ENCODE measurements at places on chromosomes 16 and 17. TPM values are rescaled to one million over a fixed set of nuclear protein-coding genes. Genes with fewer than 3 reads are reported as not detected.

- DNase-seq: peak; percentile 91
Measured at GRCh38 chr17:74042744-74043486, 160.6 kb upstream of the RPL38 start.

GRCh38 chr16:56824331-56824730 is 40.7 kb upstream of the SLC12A3 start:
- DNase-seq: peak; percentile 40

GRCh38 chr17:70750983-70751382 is 581.7 kb downstream of the KCNJ2 start:
- DNase-seq: no peak

DNA sequence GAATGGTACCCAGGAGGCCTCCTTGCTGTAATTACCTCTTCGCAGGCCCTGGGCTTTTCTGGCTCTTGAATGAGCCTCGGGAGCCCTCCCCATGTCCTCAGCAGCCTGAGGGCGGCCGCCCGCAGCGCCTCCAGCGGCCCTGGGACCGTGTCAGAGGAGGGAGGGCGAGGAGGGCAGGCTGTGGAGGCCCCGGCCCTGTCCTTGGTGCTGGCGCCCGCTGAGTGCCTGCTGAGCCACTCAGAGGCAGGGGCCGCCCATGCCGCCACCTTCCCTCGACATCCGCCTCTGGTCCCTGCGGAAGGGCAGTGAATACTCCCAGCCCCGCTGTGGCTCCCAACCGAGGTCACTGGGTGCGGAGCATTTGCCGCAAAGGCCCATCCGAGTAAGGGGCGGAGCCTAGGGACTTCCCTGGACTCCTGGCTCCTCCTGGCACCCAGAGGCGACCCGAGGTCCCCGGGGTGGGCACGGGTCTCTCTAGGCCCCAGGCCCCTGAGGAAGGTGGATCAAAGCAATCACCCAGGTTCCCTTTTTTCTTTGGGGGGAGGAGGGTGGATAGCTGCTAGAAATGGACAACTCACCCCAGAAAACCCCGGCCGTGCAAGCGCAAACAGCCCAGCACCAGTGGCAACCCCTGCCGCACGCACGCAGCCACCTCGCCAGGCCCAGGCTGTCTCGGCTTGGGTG is 2.8 kb downstream of the RBFOX3 start:
- DNase-seq: peak; percentile 21

DNA sequence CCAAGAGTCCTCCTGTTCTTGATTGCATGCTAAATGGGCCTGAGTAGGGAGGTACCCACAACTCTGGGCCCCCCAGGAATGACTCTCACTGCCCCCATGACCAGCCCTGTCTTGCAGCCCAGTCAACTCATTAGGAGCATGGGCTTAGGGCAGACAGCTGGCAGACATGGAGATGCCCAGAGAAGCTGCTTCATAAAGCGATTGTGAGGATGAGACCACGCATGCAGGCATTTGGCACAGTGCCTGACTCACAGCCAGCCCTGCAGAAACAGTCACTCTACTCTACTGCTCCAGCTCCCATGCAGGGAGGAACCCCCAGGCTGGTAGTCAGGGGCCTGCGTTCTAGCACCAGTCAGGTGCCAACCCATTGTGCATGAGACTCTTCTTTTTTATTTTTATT is 8.4 kb upstream of the C16orf82 start:
- DNase-seq: no peak

DNA sequence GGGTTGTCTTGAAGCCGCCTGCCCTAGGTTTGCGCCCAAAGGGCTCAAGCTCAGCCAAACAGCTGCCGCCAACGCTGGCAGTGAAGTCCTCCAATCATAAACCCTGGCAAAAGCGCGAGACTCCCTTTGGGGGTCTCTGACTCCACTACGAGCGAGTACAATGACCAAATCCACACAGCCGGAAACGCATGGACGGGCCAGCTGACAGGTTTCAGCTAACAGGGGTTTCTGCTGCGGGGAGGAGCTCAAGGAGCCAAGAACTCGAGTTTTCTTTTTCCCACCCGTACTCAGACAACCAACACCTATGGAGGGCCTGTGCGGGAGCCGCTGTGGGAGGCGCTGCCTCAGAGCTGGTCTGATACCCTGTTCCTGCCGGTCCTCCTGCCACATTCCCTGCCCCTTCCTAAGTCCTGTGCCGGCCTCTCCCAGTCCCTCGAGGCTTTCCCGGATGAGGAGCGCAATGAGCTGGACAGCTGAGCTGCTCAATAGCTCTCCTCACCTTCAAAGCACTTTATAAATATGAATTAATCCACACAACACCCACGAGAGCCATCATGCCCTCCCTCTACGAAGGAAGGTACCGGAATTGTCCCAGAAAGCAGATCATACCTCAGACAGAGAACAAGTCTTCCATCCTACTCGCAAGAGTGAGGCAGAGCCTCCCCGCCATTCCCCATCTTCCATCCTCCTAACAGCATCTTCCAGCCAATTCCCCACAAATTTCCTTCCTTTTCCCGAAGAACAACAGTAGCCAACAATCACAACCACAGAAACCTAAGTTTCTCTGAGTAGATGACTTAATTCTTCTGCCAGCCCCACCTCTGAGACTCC is 6.1 kb downstream of the ABR start:
- DNase-seq: no peak

DNA sequence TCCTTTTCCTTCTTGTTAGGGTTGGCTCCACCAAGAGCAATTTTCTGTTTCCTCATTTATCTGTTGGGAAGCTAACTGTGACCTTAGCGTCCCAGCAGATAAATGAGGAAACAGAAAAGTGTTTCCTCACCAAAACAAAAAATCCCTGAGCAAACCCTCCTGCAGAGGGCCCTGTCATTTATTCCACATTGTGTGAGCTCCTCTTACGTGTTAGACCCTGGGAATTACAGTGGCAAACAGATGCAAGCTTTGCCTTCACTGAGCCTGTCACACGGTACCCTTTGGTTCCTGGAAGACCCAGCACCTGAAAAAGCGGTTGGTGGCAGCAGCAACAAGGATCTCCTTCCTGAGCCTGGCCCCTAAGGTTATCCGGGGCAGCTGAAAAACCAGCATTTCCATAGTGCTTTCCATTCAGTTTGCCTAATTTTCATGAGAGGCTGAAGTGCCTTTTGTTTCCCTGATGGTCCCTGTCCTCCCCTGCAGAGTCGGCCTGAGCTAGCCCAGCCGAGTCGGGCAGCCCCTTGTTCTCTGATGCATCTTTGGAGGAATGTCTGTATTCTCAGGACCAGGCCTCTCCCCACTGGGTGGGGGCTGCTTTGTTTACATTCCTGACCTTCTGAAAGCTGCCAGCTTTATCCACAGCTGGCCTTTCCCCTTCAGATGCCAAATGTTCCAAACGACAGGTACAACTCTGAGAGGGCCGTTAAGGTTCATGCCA is 34.7 kb downstream of the YPEL2 start:
- no peak for DNase-seq

GRCh38 chr16:46772463-46772862 is 24.3 kb upstream of the MYLK3 start:
- DNase-seq: no peak

- DNase-seq: no peak
Measured at GRCh38 chr16:2531371-2531695, at the start of gene CEMP1. Gene CEMP1, minus strand, starts transcription at chr16:2531408. Its CDS starts 335 bp downstream, at chr16:2531073.

DNA sequence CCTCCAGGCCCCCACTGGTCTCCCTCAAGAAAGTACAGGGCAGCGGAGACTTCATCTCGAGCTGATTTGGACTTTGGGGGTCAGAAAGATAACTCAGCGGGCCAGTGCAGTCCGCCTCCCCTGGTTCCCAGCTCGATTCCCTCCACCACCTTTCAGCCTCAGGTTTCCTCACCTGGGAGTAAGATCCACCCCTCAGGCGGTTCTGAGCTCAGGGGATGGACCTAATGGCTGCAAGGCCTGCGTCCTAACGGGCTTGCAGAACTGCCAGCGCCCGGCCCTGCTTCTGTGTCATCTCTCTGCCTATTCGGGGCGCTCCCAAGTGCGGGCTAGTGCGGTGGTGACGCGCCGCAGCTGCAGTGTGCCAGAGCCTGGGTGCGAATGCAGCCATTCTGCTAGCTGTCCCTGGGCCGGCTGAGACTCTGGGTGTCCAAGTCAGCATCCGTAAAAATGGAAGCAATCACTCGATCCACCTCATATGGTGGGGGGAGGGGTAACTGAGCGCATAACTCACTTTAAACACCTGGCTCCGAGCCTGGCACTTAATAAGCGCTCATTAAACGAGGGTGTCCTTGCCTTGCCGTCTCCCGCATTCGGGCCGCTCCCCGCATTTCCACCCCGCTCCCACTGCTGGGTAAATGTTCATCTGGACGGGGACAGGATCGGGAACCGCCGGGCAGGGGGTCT is 129.6 kb upstream of the LHX1 start:
- DNase-seq: no peak

DNA sequence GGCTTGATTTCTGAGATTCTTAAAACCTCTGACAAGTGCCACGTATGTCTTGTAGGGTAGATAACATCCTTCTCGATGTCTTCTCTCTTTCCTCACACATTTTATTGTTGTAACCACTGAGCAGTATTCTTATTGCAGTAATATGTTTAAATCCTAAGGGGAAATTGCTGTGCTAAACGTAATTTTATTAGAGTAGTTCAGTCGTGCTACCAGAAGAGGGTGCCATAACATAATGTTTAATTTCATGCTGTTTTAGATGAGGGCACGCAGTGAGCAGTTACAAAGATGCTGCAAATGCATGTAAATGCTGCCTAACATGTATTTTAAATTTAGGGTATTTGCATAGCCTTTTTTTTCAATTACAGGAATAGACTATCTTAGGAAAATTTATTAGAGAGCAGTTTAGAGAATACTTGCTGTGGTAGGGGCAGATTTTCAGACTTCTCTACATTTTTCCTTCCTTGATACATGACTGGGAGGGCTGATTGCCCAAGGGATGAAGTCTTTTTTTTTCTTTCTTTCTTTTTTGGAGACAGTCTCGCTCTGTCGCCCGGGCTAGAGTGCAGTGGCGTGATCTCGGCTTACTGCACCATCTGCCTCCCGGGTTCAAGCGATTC is 51.7 kb downstream of the GAN start:
- DNase-seq: peak; percentile 48

- DNase-seq: no peak
Measured at GRCh38 chr16:58219432-58219831, 21.5 kb upstream of the CSNK2A2 start.

DNA sequence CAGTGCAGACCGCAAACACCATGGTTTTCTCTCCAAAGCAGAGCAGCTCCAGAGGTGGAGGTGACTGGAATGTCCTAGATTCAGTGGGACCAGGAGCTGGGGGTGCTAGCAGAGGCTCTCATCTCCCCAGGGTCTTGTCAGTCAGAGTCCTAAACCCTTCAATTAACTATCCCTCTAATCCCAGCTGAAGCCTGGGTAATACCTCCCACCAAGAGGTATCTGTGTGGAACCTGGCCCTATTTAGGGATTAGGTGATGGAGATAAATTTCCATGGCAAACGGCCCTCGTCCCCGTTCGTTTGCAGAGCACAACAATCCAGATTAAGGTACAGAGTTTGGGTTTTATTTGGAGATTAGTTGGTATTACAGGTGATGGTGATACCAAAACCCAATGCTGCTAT is 1.8 kb downstream of the SEBOX start:
- DNase-seq: no peak

DNA sequence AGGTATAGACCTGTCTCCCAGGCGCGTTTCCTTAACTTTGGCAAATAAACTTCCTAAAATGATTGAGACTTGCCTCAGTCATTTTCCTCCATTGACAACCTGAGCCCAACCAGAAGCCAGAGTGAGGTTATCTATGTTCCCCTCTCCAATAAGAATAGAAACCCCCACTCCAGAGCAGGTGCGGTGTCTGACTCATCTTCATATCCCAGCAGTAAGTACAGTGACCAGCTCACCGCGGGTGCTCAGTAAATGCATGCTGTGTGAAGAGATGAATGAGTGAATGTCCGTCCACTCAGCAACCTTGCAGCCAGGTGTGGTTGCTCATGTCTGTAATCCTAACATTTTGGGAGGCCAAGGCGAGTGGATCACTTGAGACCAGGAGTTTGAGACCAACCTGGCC is 19.5 kb upstream of the CD300E start:
- no peak for DNase-seq

DNA sequence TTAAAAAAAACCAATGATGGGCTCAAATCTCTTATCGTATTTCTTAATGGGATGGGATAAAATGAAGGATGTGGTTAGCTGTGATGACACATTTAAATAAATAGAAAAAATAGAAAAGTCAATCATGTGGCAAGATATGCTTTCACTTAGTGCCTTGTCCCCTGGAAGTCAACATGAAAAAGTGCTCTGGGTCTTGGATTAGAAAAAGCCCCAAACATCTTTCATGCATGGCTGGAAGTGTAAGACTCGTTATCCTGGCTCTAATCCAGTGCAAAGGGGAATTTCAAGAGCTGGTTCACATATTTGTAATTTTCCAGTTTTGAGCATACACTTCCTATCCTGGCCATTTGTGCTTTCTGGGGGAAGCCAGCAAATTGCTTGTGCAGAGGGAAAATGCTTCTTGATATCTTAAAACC is 160.9 kb downstream of the MAP2K6 start:
- DNase-seq: peak; percentile 91

- DNase-seq: no peak
Measured at GRCh38 chr17:67238991-67239390, 6.0 kb downstream of the HELZ start.

DNA sequence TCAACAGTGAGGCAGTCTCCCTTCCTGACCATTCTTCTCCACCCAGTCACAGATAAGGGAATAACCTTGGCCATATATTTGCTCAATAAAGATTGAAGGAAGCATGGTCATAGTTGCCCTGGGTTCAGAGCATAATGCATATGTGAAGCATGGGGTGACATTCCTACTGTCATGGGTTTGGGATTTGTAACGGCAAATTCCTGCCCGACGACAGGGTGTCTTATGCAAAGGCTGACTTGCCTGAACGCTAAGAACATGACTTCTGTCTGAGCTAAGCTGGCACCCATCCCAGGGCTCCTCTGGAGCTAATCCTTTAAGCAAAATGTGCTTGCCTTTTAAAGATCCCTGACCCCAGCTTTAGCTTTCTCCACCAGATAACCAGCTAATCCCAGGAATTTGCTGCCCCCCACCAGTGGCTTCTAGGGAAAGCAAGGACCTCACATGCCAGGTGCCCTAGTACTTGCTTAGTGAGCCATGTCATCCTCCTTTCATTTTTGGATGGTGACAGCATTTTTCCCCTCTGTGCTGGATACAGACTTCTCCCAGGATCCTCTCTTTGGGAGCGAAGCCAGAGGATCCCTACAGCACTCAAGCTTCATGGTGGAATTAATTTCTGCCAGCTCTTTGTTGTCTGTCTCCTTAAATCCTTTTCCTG is 11.7 kb downstream of the SLC7A6OS start:
- peak; percentile 44 for DNase-seq

- no peak for DNase-seq
Measured at GRCh38 chr16:84594725-84595038, 23.2 kb downstream of the COTL1 start.

- DNase-seq: no peak
Measured at GRCh38 chr16:17939122-17939536, 397.4 kb downstream of the NPIPA8 start.

- DNase-seq: no peak
Measured at GRCh38 chr16:67086822-67087221, 22.9 kb upstream of the PHAF1 start.

The PDE6G gene
- 0.29 TPM for total RNA-seq

The XYLT1 gene
- 4.0 TPM for total RNA-seq

The HES7 gene
- total RNA-seq: 0.48 TPM

The TPSD1 gene
- total RNA-seq: not detected

The HIC1 gene
- total RNA-seq: 14.2 TPM

The KRT12 gene
- total RNA-seq: not detected

The GEMIN4 gene
- 7.7 TPM for total RNA-seq

The TNFRSF12A gene
- total RNA-seq: 184 TPM

The FMNL1 gene
- 13.1 TPM for total RNA-seq

The AIPL1 gene
- not detected for total RNA-seq

The TRAPPC2L gene
- total RNA-seq: 48.7 TPM

The GRAP gene
- not detected for total RNA-seq

The ST6GALNAC2 gene
- 11.4 TPM for total RNA-seq

The HYDIN gene
- under 0.01 TPM for total RNA-seq

The LRRC75A gene
- total RNA-seq: 2.7 TPM

The SLC16A13 gene
- total RNA-seq: 0.20 TPM

The CMTM2 gene
- not detected for total RNA-seq

All from RPMI7951 (cell line).